ENCODE measurements at places on chromosomes 16 and 17.

GRCh38 chr17:4849011-4849536 is 15.9 kb downstream of the MINK1 start:
- DNase-seq: no peak

GRCh38 chr17:81890447-81891302 is 711 bp downstream of the ALYREF start:
- DNase-seq: no peak

DNA sequence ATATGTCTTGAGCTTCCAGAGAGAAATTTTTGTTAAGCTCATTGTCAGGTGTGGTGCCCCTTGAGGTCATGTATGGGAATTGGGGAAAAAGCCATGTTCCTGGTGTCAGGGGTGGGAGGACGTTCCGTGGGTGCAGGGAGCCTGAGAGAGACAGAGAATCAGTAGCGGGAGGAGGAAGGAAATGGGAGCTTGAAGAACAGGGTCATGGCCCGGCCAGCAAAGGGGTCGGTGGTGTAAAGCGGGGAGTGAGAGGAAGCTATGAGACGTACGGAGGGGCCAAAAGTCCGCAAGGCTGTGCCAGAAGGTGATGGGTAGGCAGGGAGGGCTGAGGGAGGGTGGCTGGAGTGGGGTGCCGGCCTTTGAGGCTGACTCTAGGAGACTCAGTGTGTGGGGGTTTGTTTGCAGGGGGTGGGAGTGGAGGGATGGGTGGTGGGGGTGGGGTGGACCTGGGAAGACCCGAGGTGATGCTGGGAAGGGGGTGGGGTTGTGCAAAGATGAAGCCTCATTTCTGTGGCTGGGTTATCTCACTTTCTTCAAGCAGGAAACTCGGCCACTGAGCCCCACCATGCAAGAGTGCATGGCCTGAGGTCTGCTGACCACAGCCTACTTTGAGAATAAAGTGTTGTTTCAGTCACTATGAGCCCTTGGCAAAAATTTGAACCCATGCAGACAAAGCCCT is 63.6 kb downstream of the PLCG2 start:
- DNase-seq: no peak

DNA sequence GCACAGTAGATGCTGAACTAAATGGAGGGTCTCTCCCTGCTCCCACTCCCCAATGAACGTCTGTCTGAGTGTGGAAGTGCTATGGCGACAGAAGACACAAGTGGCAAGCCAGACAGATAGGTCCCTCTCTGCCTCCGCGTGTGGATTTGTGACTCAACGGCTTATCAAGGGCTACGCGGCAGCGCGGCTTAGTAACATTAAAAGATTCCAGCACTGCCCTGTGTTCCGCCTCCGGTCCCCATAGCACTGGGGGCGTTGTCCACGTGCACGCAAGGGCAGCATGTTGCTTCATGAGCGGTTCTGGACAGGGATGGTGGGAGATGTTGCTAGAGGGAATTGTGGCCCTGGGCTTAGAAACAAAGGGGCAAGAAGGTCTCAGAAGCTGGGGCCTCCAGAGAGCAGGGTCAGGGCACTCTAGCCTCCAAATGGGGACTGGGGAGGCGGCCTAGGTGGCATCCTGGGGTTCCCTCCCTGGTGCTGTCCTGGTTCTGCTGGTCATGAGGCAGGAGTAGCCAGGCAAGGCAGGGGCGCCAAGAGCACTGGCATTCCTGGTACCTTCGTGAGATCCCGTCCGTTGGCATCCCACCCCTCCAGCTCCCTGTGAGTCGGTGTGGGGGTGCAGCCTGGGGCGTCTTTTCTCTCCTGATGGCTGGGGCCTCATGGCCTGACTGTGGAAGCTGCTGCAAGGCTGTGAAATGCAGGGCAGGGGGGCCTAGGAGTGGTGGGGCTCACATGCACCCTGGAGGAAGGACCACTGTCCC is 9.1 kb downstream of the CRHR1 start:
- no peak for DNase-seq

- DNase-seq: no peak
These were observed 44.7 kb downstream of the SREBF1 start for GRCh38 chr17:17792037-17792550.

DNA sequence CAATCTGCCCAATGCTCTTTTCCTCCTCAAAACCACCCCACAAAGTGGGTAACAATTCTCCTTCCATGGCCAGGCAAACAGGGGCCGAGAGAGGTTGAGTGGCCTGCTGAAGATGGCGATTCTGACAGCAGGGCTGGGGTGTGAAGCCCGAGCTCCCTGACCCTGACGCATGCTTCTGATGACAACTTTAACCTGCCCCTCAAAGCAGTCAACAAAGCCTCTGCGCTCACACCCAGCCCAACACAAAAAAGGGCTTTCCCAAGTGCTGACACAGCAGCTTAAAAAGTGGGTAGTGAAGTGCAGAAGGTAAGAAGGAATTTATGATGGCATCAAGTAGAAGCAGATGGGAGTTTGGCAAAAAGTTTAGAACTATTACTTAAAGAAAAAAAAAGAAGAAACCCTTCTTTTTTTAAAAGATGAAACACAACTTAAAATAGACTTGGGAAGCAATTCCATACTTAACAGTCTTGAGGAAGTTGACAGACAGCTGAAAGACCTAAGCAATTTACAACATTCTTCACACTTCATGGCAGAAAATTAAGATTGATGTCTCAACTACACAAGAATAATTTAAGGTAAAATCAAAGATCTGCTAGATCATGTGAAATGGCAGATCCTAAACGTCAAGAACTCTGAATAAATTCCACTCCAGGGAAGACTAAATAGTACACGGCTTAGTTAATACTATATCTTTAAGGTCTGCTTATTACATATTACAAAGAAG is 133.9 kb downstream of the PARN start:
- DNase-seq: no peak

DNA sequence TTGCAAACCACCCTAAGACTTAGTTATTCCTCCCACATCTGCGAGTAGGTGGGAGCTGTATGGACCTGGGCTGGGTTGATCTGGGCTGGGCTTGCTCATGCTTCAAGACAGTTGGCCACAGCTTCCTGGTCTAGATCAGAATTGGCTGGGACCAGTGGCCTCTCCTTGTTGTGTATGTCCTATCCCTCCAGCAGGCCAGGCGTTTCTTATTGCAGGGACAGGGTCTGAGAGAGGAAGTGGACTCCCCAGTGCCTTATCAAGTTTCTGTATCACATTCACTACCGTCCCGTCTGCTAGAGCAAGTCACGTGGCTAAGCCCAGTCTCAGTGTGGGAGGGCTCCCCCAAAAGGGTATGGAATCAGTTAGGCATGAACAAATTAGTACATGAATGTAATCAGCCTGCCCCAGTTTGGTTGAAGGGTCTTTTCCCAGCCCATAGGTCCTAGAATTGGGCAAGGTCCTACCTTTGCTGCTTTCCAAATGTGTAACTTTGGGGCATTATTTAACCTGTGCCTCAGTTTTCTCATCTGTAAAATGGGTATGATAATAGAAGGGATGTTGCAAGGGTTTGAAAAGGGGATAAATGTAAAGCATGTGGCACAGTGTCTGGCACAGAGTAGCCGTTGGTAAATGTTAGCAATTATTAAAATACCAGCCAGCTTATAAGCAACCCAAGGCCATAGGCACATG is 36.0 kb downstream of the NKD1 start:
- no peak for DNase-seq

DNA sequence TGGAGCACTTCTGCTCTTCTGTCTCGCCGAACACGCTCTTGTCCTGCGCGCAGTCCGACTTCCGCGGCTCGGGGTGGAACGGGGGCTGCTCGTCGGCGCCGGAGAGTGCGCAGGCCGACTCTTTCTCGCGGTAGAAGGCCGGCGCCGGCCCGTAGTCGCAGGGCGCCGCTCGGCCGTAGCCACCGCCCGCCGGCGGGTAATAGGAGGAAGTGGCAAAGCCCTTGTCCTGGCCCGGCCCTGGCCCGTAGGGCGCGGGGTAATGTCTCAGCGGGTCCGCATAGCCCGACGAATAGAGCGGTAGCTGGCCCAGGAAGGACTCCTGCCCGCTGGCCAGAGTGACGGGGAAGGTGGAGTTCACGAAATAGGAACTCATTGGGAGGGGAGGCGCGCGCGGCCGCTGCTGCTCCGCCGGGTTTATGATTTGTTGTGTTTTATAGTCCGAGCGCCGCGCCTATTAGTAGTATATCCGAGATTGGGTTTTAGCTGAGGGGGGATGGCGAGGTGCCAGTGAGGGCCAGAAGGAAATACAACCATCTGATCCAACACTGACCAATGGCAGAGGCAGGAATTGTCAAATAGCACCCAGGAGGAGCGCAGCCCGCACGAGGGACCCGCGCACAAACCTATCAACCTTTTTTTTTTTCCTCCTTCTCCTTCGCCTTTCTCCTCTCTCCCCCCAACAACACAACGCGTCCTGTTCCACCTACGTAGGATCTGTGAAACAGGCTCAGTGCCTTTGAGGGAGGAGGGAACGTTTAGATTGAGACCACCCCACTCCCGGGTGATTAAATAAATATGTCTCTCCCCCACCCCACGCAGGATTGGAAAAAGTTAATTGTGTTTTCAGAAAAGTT is 4.4 kb upstream of the HOXB5 start:
- no peak for DNase-seq

DNA sequence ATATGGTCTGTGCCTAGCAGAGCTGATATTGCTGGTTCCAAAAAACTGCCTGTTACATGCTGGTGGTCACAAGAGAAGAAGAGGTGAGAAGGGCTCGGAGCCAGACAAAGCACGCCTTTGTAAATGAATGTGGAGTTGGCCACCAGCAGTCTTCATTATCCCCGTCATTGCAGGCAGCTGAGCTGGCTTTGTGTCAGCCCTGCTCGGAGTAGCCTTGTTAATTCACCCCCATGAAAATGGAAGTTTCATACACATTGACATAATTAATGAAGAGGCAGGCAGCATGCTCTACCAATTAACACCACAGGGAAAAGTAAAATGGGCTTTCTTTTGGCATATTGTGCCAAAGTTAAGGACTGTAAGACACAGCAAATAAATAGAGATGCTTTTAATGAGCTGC is 113.7 kb upstream of the RBFOX1 start:
- DNase-seq: no peak

GRCh38 chr17:34389126-34389750 is 26.2 kb upstream of the CCL1 start:
- DNase-seq: no peak

GRCh38 chr16:49875806-49876715 is 20.1 kb upstream of the ZNF423 start:
- no peak for DNase-seq

Data from hematopoietic multipotent progenitor cell treated with erythropoietin and hydrocortisone succinate and interleukin-3 and kit ligand, for 15 days (in vitro differentiated cells).